ENCODE measurements at places on chromosomes 3 and 15. TPM values are rescaled to one million over a fixed set of nuclear protein-coding genes. Genes with fewer than 3 reads are reported as not detected.

DNA sequence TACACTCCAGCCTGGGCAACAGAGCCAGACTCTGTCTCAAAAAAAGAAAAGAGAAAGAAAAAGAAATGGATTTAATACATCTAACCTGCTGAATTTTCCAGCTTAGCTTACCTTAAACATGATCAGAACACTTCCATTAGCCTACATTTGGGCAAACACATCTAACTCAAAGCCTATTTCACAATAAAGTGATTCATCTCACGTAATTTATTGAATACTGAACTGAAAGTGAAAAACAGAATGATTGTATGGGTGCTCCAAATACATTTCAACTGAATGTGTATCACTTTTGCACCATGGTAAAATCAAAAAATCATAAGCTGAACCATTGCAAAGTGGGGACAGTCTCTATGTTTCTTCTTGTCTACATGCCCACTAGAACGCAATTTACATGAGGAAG, 9.0 kb downstream of the PIK3R4 start:
- no peak for DNase-seq

- DNase-seq, result no peak
Observed at GRCh38 chr3:49967291-49967690, 27.3 kb downstream of the RBM6 start.

- DNase-seq, result no peak
Observed at GRCh38 chr3:11720917-11721411, 77.2 kb upstream of the VGLL4 start.

GRCh38 chr3:32077260-32078084, 28.9 kb upstream of the GPD1L start:
- no peak for DNase-seq

DNA sequence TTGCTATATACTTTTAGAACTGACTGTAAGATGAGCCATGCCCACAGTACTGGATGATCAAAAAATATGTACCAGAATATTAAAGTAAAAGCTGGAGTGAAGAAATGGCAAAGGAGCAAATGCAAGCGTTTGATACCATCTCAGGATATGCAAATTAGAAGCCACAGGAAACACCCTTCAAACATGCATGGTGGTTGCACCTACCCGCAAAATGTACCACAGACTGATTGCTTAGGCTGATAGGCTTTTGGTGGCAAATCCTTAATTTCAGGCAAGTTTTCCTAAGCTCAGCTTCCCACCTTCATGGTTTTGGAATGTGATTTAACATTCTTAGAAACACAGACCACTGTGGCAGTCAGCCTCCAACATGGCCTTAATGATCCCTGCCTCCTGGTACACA, 149.0 kb downstream of the PDZRN3 start:
- no peak for DNase-seq

DNA sequence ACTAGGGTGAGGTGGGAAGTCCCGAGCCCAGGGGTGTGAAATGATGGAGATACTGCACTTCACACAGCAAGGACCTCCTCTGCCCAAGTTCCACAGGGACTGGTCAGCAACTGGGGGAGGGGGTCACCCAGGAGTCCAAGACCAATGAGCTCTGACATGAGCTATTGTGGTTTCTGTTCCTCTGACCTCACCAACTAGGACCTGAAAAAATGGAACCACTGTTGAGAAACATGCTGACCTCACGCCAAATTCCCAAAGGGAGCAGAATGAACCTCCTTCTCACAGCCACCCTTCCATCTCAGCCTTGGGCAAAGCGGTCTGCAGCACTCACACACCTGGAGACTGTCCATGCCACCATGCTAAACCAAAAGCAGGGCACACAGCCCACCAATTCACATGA, 69.3 kb downstream of the LRIG1 start:
- no peak for DNase-seq

MESP2 gene
- 1.6 TPM for total RNA-seq

TMCO5A gene
- total RNA-seq, result not detected

CCDC32 gene
- total RNA-seq, result 11.1 TPM

Measured in endodermal cell (in vitro differentiated cells).